Stimulated activated effector memory CD8-positive, alpha-beta T cell treated with anti-CD3 and anti-CD28 coated beads, Interleukin-12 subunit alpha, Interleukin-12 subunit beta, amount 100 ng/mL, for 72 hours (primary cell): ENCODE measurements at places on chromosomes 1 and 21.

- DNase-seq, result no peak
These were observed 81.1 kb downstream of the TNFSF18 start for GRCh38 chr1:172969611-172970010.

- DNase-seq, result no peak
These were observed 413.9 kb downstream of the LRRIQ3 start for GRCh38 chr1:73784026-73784425.

DNA sequence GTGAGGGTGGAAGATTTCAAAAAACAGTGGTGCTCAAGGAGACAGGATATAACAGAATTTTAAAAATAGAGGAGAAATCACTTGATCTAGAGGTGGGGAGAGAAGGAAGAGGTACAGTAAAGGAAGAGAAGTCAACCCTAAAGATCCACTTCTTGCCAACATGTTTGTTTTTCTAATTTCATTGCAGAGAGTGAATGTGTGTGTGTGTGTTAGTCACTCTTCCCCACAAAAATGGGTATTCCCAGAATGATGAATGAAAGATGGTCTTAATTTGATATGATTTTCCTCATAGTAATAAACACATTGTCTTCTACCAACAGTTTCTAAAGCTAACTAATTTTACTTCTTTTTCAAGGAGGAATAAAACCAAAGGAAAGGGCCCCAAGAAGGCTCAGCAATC, 74.2 kb upstream of the NGF start:
- DNase-seq, result no peak

DNA sequence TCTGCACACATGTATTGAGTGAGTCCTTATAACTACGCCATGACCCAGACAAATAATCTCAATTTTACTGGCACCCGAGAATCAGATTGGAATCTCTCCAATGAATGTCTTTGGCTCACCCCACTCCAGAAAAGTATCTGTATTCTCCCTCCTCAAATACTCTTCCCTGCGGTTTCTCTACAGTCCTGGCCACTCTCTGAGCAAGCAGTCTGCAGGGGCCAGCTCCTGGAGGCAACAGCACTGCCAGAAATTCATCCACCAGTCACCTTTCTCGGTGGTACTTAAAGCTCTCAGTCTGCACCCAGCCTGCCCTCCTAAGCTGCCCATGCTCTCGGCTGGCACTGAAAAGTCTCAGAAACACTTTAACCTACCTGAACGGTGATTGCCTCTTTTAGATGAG, 16.1 kb upstream of the LYST start:
- no peak for DNase-seq

GRCh38 chr21:44783020-44783696, 18.5 kb downstream of the UBE2G2 start:
- DNase-seq, result no peak

DNA sequence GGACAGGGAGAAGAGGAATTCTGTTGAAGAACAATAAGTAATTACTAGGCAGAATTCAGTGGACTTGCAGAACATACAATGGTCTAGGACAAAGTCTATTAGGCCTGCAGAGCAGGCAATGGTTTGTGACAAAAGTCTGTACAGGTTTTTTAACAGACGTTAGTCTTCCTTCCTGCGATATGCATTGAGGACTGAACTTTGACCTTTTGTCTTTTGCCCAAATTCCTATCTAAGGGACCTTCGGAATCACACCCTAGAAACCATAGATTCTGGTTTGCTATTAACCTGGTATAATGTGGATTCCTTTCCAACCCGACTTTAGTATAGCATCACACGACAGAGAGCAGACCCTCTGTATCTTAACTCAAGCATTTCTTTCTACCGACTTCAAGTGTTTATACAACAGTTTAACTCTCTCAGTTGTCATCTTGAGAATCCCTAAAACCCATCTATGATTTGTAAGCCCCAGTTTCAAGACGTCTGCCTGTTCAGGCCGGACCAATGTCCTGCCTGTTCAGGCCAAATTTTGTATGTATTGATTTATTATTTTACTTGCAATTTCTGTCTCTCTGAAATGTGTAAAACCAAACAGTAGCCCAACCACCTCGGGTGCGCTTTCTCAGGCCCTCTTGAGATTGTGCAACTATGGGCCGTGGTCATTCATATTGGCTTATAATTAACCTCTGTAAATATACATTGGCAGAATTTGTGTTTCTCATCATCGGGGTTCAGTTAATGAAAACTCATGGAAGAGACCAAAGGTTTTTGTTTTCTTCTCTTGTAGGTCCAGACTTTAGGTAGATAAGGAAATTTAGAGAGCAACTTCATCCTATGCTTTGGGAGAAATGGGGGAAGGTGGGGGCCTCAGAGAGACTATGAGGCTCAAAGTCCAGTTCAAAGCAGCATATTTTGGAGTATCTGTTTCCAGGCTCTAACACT, 76.9 kb upstream of the TNFSF18 start:
- DNase-seq, result no peak

DNA sequence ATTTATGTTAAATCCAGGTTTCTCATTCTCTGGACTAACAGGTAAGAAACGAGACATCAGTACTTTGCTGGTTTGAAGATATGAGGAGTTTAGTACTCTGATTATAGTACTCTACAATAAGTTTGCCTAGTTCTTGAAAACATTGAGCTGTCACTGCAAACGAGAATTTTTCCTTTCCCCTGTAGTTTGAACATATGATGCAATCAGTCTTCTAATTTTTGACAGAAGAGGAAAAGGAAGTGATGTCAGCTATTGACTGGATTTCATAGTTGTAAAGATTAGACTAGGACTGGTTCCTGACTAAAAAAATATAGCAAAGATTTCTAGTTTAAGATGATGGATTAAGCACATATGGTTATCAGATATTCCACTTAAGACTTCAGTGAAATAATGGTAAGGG, 461.9 kb downstream of the LRRIQ3 start:
- no peak for DNase-seq

DNA sequence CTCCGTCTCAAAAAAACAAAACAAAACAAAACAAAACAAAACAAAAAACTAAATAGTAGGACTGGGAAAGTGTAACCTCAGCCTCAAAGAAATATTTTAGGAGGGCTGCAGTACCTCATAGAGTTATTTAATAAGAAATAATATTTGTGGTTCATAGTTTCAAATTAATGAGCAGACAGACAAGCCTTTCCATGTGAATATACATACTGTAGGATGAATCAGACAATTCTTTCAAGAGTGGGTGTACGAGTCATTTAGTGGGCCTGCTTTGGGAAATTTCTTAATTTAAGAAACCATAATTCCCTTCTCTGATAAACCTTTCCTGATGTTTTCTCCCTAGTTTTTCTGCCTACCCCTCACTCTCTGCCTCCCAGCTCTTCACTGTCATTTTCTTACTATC, 52.5 kb downstream of the CDC14A start:
- no peak for DNase-seq

- no peak for DNase-seq
These were observed 770 bp downstream of the NTNG1 start for GRCh38 chr1:107141491-107142126.

DNA sequence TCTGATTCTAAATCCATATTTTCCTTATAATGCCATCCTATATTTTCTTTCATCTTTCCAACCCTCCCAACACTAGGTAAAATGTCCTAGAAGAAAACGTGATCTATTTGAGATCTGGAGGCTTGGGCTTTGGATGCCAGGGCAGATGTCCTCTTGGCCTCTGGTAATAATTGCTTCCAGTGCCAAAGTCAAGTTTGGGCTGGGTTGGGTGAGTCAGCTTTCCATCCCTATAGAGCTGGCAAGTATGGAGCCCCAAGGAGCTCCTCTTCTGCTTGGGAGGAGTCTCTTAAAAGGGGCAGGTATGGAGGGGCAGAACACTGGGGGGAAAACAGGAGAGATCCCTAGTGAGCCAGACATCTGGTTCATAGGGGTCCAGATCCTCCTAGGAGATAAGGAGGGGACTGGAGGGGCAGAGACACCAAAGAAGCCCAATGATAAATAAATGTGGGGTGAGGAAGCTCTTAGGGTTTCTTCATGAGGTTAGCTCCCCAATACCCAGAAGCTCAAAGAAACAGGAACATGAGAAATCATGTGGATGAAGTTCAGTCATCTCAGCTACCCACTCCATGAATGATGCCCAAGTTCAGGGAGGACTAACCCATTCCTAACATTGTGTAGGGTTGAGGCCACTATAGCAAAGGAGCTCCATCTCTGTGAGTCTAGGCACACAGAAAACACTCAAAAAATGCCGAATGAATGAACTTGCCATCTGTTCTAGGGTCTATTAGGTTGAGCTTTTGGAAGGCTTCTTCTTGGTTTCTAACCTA, 3.5 kb downstream of the C1orf116 start:
- DNase-seq, result no peak

DNA sequence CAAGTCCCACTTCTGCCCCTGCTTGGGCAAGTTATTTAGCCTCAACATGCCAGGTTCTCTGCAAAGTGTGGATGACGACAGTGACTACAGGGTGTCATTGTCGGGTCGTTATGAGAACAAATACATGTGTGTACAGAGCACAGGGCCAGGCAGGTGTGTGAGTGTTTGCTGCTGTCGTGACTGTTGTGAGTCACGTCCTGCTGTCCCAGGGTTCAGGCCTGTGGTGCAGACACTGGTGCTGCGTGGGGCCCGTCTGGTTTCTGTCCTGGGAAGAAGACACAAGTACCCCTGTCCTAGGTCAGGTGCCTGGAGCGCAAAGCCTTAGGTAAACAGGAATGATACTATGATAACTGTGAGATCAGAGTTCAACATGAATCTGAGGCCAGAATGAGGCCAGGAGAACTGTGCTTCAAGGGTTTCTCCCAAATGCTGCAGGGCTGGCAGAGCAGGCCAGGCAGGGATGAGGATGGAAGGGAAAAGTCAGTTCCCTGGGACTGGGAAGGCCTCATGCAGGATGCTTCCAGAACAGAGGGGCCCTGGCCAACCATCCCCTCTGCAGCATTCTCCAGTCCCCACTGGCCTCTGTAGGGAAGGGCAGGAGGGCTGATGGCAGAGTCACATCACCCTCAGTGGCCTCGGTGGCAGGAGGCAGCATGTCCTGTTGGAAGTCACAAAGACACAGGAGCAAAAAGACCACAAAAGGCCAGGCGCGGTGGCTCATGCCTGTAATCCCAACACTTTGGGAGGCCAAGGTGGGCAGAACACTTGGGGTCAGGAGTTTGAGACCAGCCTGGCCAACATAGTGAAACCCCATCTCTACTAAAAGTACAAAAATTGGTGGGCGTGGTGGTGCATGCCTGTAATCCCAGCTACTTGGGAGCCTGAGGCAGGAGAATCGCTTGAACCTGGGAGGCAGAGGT, 15.7 kb downstream of the GPR157 start:
- DNase-seq, result no peak

DNA sequence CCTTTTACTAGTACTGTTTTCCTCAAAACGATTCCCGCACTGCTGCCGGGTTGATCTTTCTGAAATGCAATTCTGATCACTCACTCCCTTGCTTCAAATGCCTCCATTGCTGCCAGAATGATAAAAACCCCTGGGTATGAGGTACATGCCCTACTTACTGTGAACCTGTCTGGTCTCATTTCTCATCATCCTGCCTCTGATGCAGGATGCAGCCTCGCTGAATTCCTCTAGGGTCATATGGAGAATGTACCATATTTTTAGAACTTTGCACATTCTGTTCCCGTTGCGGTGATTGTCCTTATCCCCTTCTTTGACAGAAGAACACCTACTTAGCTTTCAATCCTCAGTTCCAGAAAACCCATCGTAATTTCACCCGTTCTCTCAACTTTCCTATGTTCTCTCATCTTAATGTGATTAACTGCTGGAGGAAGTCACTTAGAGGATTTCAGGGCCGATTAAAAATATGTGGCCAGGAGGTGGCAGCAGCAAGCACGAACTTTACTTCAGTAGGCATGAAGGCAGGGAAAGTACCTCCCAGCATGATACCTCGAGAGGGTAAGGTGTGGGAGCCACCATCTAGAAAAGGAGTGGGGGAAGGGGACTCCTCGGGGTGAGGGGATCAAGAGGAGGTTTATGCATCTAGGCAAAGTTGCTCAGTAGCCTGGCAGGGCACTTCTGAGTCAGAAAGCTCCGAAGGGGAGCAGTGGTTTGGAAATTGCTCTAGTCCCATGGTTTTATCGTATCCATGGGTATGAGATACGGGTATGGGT, 361.5 kb upstream of the ZP4 start:
- DNase-seq, result no peak

DNA sequence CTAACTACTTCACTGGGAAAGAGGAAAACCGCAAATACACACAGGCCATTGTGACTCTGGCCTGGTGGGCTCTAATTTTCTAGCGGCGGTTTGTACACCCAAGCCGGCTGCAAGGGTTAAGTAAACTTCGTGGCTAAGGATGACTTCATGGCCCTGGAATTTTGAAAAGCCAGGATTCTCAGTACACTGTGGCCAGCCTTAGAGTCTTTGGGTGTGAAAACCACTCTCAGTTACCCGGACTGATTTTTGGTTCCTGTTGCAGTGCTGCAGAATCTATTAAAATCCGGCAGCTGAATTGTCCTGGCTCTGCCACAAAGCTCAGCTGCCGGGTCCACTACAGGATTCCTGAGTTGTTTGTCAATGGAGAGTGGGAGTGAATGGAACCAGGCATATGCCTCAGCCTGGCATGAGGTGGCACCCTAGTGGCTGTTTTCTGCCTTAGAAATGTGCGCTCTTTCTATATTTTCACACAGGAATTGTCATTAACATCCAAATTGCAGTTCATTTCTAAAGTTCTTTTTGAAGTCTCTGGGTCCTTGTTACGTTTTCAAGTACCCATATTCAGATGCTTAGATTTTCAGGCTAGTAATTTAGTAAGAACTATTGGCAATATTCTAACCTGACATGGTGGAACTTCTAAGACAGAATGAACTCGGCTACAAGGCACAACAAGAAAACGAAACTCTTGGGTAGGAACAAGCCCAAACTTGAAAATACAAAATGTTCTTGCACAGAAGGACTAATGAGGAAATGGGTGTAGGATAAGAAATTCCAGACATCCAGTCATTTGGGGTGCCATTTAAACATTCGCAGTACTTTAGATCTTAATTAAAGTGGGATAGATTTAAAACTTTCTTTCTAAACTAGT, 255.9 kb downstream of the NFIA start:
- no peak for DNase-seq

DNA sequence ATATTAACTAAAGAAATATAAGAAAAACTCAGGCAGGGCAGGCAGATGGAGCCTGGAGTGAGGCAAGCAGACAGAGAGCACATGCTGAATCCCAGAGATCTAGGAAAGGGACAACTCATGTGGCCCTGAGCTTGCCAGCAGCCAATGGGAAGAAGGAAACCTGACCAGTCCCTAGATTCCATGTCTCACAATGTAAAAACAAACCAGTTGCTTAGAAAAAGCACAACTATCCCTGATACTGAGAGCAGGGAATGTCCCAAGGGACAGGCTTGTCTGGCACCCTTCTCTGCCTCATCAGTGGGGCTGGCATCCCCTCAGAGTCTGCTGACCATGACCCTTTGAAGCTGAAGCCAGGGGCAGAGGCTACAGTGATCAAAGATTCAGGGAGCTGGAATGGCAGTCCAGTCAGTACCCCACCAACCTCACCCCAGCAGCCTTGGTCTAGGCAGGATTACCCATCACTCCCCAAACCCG, 27.8 kb downstream of the HSPG2 start:
- no peak for DNase-seq

DNA sequence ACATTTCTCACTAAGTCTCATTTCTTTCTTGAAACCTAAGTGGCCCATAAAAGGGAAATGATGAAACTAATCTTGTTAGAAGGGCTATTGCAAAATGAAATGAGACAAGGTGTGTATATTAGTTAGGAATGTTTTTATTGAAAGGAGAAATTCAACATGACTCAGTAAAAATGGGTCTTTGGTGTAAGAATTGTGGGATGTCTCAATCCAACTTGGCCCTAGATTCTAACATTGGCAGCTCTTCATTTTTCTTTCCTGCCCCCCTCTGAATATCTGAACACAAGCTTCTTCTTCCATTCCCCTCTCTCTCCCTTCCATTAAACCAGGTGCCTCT, 26.8 kb upstream of the TARBP1 start:
- no peak for DNase-seq

GRCh38 chr1:182795563-182796228, 6.1 kb downstream of the NPL start:
- no peak for DNase-seq
